Tibial nerve (tissue), 4 donors: ENCODE measurements at places on chromosomes 13 and 19.

GRCh38 chr13:101661839-101662238, 209.4 kb downstream of the ITGBL1 start:
- no peak for DNase-seq

DNA sequence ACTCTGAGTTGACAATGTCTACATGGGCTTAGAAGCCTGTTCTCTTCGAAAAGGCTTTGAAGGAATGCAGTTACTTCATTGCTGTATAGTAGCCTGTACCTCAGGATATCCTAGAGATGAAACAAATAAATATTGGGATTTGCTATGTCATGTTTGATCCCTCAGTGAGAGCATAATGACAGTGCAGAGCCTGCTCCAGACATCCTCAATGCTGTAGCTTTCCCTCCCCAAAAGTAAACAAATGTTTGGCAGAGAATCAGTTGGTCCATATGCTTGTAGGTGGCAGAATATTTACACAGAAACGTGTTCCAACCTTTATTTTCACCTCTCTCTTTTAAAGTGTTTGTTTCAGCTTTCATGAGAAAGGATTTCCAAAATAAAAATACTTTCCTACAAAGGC, 515.3 kb upstream of the SGCG start:
- no peak for DNase-seq

DNA sequence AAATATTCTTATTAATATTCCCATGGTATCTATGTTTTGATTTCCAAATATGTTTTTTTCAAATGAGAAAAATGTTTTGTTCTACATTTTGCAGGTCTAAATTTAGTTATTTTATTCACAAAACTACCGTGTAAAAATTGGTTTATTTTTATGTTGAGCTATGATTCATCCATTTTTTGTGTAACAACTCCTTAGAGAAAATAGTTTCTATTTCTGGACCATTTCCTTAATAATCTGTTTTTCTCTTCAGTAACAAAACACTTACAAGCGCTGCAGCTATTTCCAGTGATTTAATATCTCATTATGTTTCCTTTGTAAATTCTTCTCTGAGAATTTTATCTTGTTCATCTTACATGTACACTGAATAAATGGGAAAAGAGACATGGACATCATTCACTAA, 550.7 kb upstream of the SLITRK5 start:
- no peak for DNase-seq

- DNase-seq = no peak
These were observed 806.1 kb upstream of the ARGLU1 start for GRCh38 chr13:107374038-107374437.

DNA sequence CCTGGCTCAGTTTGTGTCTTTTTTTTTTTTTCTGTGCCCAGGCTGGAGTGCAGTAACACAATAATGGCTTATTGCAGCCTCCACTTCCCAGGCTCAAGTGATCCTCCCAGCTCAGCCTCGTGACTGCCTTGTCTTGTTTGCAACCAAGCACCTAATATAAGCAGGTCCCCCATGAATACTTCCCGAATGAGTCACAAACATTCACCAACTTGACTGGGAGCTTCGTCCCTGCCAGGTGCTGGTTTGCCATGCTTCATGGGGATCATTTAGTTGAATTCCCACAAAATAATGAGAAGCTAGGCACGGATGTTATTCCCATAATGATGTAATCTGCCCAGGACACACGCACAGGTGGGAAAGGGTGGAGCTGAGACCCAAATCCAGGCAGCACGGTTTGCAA, 176.5 kb downstream of the CACNA1A start:
- no peak for DNase-seq

DNA sequence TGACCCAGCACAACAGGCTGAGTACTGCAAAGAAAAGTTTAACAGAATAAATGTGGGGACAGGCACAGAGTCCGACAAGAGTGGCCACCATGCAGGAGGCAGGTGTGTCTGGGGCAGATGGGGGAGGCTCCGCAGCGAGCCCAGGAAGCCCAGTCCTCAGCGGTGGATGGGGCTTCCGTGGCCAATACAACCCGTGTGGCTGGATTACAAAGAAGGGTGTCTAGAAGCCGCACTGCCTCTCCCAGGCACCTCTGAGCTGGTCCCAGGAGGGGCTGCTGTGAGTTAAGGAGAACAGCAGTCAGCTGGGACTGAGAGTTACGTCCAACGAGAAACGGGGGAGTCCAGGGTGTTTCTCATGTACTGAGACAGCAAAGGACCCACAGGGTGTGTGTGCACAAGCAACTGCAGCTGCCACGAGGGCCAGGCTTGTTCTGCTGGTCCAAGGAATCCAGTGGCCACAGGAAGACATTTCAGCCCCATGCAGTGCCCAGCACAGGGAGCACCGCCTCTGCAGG, 70.2 kb downstream of the SPACA7 start:
- DNase-seq = no peak

DNA sequence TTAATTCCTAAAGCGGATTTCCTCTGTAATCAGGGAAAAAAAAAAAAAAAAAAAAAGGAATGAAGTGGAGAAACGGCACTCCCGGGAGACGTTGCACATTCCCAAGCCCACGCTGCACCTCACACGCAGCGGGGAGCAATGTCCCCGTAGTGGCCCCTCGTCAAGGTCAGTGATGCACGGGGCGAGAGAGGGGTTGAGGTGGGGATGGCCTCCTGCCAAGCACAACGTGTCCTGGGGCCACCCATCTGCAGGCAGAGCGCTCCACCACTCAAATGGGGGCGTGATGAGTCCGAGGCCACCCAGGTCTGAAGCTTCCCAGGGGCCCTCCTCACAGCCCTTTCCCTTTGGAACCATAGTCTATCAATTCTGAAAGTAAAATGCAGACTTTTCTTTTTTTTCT, 15.1 kb downstream of the PLK5 start:
- no peak for DNase-seq

- no peak for DNase-seq
These were observed 499.5 kb upstream of the GPC6 start for GRCh38 chr13:92727118-92727517.

- DNase-seq = peak; percentile 71
These were observed 30.4 kb upstream of the CYP4F8 start for GRCh38 chr19:15584541-15585115.

DNA sequence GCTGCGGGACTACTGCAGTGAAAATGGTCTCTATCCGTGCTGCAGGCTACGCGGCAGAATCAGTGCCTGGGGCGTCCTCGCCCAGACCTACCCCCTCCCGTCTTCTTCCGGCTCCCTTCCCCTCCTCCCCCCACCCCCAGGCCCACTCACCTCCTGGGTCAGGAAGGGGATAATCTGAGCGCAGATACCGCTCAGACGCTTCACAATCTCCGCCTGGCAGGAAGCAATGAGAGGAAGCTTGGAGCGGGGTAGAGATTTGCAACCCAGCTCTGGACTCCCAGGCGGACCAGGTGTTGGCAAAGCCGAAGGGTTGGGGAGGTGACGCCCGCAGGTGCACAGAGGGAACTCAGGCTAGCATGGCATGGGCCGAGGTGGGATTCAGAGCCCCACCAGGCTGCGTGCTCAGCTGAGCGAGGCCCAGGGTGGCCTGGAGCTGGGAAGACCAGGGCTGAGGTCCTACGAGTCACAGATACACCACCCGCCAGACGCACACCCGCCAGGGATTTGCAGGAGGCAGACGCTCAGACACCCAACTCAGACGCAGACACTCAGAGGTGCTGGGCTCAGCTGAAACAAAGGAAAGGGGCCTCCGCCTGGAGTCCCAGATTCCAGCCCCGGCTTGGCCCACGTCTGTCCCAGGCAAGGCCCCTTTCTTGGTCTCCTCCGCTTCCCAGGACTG, 4.1 kb downstream of the TLE2 start:
- DNase-seq = no peak

DNA sequence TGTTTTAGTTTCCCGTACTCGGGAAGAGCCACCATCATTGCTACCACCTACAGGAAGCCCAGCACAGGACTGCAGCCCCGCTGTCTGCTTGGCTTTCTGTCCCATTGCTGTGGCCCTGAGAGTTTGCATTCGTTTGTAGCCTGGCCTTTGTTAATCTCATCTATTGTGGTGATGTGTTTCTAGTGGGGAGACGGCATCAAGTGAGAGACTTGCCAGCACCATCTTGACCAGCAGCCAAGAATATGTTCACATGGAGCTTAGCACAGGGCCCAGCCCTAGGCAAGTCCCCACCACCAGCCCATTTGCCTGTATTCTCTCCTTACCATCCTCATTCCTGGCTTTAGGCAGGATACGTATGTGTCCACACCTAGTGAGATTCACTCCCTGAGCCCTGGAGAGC, 17.3 kb upstream of the OVOL3 start:
- DNase-seq = no peak

DNA sequence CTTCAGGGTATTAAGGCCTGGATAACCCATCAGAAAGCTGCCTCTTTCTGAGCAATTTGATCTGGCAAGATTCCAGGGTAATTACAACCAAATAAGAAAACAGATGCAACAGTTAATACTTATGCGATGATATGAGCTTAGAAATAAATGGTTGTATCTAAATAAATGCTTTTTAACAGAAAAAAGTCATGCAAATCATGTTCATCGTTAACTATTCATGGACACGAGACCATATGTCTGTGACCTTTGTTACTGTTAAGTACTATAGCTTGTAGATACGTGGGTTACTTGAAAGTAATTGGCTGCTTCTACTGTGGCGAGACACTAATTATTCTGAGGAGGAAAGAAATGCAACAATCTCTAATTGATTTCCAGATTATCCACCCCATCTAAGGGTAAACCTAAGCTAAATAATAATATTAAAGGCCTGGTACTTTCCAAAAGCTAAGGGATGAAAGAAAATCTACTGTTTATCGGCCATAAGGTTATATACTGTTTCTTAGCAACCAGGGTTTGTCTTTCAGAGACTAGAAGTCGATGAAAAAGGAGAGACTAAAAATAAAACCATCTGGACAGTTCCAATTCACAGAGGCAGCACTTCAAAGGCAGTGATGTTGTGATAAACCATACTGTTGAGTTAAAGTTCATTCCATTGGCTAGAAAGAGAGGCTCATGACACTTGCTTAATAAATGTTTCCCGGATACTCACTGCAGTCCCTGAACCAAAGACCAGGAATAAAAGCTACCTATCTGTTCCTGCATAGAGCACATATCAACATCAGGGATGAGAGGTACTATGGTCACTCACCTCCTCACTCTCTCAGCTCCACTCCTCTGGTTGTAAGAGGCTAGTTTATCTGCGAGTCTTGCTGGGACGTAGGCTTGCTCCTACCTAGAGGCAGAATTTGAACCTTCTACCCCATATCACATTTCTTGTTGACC, 1.5 kb downstream of the EPSTI1 start:
- DNase-seq = no peak

- no peak for DNase-seq
These were observed 4.2 kb downstream of the MAST1 start for GRCh38 chr19:12842511-12842910.

DNA sequence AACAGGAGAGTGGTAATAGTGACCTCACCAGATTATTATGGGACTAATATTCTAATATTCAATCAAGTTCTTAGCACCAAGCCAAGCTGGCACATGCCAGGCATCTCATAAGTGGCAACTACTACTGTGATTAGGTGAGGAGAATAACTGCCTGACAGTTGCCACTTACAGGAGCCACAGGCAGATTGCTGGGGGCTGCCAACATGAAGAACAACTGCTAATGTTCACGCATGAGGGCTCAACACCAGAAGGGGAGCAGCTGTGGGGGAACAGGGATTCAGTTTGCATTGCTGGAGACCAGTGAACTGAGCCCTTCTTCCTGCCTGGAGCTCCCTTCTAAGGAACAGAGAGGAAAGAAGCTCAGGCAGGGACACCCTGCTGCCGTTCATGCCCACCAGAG, 504.5 kb downstream of the FOXO1 start:
- DNase-seq = no peak

DNA sequence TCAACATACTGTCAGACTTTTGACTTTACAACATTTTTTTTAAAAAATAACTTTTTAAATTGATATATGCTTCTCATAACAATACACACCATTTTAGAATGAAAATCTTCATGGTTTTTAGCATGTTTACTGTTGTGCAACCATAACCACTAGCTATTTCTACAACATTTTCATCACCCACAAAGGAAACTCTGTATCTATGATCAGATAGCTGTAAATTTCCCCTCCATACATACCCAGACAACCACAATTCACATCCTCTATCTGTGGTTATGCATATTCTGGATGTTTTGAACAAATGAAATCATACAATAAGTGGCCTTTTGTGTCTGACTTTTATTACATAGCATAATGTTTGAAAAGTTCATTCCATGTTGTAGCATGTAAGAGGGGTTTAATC, 1666.0 kb downstream of the EFNB2 start:
- DNase-seq = no peak

GRCh38 chr19:30634131-30634830, 262.1 kb downstream of the ZNF536 start:
- DNase-seq = no peak

DNA sequence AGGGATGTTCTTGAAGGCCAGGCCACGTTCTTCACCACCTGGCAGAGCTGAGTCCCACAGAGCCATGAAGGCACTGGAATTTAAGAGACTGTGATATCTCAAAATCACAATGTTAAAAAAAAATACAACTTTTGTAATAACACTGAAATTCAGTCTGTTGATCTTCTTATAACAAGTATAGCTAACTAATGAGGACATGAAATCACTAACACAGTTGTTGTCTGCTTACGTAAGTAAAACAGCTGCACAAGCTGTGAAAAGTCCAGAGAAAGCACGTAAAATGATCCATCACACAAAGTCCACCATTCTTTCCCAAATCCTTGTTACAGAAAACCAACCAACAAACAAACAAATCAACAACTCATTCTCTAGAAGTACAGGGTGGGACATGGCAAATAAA, 32.9 kb downstream of the FLT3 start:
- no peak for DNase-seq

DNA sequence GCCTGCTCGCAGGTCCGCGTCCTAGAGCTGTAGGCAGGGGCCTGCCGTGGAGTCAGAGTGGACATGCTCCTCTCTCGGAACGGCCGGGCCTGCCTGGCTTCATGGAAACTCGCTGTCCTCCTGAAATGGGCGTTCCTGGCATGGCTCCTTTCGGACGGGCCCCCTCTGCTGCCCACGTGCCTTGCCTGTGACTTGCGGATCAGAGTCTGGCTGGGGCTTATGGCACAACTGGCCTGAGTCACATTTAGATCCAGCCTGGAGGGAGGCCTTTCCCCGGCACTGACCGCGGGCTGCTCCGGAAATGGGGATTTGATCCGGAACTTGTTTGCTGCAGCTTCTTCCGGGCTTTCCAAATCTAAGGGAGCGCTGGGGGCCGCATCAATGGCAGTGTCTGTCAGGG, 28.1 kb downstream of the THSD1 start:
- DNase-seq = no peak

DNA sequence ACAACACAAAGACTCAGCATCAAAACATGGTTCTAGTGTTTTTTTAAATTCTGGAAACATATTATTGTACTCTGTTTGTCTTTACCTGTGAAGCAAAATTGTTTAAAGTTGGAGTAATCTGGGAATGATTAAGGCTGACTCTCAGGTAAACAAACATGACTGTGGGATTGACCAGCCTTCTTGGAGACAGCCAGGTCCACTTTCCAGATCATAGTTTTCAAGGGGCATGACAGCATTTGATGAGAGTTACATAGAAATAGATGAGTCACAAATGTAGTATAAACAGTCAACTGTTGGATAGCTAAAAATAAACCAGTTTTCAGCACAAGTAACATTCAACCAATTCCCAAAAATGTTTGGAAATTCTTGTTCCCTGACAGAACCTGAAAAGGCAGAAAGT, 1680.9 kb downstream of the OLFM4 start:
- DNase-seq = no peak
